ENCODE measurements at places on chromosomes 12 and 14. TPM values are rescaled to one million over a fixed set of nuclear protein-coding genes. Genes with fewer than 3 reads are reported as not detected.

Gene PLBD2
- total RNA-seq: 11.3 TPM

Gene TC2N
- total RNA-seq: 4.4 TPM

Gene METTL25
- total RNA-seq: 12.3 TPM

Gene HOXC12
- not detected for total RNA-seq

Gene KSR2
- 1.5 TPM for total RNA-seq

Gene RAP1B
- 82.1 TPM for total RNA-seq

Gene KRT83
- total RNA-seq: not detected

Gene EPYC
- total RNA-seq: not detected

Gene HPD
- total RNA-seq: not detected

Gene RNU4-1
- under 0.01 TPM for total RNA-seq

Gene NTN4
- 51.1 TPM for total RNA-seq

Gene SCN8A
- 50.6 TPM for total RNA-seq
